ENCODE measurements at places on chromosomes 11 and 22.

GRCh38 chr11:13134886-13135285 lies 125.8 kb downstream of the RASSF10 start:
- no peak for DNase-seq

- DNase-seq: no peak
Measured at GRCh38 chr22:31229402-31230079, 17.4 kb downstream of the LIMK2 start.

- DNase-seq: no peak
Measured at GRCh38 chr11:64019106-64020037, 16.4 kb upstream of the FLRT1 start.

GRCh38 chr11:67640021-67640757 lies 626 bp upstream of the TBX10 start:
- no peak for DNase-seq

- peak; percentile 71 for DNase-seq
Measured at GRCh38 chr11:3824714-3825472, 15.9 kb downstream of the RHOG start.

DNA sequence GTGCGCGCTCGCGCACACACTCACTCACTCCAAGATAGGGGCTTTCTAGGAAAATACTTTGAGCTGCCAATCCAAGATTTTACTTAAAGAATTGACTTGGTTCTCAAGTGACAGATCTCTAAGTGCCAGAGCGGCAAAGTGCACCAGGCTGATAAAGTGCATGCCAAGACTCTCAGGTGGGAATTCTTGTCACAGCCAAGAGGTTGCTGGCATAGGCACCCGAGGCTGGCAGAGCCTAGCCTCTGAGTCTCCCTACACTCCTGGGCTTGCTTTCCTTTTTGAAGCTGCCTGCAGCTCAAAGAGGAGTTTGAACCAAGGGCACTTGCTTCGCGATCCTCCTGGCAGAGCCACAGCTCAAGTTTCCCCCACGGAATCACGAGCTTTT lies 2.5 kb upstream of the ADM start:
- DNase-seq: no peak

DNA sequence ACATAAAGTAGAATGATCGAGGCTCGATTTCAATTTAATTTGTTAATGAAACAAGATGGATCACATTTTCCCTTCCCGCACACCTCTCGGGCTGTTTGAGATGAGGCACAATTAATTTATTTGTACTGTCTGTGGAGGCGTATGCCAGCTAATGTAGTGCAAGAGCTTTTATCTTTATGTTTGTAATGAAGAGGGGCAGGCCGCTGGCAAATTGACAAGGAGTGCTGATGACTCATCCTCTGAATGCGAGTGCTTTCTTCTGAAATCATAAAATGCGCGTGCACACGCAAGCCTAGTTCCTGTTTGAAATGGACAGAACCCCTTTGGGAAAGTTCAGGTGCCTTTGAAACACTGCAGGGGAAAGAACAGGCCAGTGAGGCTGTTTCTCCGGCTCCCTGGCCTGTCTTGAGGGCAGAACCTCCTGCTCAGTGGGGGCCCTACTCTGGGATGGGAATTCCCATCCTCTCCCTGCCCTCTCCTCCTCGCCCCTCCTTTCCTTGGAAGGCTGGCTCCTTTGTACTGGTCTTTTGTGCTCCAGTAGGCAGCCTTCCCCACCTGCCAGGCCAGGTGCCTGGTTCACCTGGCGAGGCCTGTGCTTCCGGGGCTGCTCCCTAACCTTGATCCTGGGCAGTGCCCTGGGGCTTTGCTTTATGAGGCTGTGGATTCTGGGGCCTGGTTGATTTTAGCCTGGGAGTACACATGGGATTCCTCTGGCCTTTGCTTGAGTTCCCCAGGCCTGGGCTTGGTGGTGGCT lies 50.3 kb downstream of the TEAD1 start:
- DNase-seq: no peak

- DNase-seq: no peak
Measured at GRCh38 chr11:7579361-7579791, 65.6 kb downstream of the PPFIBP2 start.

DNA sequence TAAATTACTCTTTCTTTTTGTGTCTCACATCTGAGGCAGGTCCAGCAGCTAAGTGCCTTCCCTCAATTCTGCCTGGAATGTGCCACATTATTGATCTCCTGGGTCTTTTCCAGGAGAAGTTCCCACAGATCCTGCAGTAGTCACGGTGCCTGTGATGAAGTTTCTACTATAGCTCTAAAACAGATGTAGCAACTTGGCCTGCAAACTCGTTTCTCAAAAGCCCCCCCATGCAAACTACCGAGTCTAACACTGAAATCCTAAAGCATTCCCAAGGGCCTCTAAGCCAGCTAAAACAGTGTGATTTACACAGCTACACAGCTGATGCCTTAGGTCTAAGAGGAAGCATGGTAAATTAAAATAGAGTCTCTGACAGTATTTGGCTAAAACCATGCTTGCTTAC lies 54.3 kb downstream of the DDI1 start:
- no peak for DNase-seq

GRCh38 chr11:1838077-1838425 lies 730 bp upstream of the TNNI2 start:
- DNase-seq: no peak

DNA sequence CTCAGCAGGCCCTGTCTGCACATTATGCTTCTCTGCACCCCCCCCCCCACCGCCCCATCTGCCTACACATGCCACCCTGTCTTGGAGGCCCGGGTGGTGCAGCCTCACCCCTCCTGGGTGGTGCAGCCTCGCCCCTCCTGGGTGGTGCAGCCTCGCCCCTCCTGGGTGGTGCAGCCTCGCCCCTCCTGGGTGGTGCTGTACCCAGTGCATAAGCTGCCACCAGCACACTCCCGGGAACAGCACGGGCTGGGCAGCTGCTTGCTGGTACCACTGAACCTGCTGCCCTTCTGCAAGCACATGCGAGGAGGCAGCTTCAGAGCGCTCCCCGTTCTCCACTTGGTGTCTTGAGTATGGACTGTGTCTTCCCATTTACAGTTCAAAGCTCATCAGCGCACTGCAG lies 69.3 kb downstream of the NCAPD3 start:
- DNase-seq: no peak

DNA sequence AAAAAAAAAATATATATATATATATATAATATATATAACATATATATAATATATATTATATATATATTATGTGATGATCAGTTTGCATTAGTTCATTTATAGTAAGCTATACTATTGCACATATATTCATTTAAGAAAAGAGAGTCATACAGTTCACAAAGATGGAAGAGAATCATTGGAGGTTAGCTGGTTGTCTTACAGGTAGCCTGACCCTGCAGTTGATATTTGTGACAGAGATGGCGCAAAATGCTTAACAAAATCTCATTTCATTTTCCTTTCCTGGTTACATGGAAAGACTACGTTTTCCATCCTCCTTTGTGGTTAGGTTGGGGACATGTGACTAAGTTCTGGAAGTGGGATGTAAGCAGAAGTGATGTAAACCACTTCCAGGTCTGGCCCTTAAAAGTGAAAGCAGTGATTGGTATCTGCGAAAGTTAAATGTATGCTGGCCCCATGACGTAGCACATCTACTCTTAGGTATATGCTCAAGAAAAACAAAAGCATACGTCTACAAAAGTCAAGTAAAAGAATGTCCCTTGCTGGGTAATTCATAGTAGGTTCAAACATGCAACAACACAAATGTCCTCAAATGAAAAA lies 7.2 kb upstream of the TMEM135 start:
- DNase-seq: no peak

DNA sequence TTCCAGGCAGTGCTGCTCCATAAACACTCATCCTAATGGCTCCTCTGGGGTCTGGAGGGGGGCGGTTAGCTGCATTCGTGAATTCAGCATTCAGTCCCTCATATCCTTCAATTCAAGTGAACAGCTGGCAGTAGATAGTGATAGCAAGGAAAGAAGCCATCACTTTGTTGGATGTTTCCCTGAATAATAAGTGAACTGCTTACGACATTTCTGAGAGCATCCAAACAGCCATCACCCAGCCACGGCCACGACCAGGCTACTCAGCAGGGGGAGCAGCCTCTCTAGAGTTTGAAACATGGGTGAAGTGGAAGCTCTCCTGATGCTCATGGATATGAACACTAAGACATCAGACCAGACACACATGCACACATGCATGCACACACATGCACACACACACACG lies 163.6 kb downstream of the NTM start:
- DNase-seq: no peak

DNA sequence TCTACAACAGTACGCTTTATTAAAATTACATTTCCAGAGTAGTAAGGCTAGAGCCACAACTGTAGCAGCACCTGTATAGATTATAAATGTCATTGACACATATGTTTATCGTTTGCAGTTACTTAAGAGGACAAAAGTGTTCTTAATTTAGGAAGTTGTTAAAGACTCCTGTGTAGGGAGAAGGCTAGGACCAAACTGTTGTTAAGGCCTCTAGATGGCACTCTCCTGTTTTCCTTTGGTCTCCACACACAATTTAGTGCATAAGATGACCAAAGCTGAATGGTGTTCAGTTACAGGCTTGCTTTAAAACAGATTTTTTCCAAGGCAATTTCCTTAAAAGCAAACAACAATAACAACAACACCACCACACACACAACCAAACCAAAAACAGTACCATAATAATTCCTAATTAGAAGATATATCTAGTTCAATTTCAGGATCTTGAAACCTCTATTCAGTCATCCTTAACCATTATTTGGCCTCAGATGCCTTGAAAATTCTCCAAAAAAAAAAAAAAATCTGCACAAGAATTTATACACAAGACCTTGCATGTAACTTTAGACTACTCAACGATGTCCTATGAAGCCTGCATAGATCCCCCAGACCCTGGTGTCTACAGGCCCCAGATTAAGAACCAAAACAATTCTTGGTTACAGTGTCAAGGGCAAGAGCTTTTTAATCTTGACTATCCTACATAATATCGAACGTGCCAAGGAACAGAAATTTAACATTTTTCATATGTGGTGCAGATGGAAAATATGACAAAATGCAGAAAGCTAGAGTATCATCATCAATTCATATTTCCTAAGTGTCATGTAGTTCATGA lies 42.6 kb upstream of the APOA1 start:
- DNase-seq: peak; percentile 87

GRCh38 chr11:116062490-116063171 lies 558.4 kb upstream of the CADM1 start:
- DNase-seq: no peak

DNA sequence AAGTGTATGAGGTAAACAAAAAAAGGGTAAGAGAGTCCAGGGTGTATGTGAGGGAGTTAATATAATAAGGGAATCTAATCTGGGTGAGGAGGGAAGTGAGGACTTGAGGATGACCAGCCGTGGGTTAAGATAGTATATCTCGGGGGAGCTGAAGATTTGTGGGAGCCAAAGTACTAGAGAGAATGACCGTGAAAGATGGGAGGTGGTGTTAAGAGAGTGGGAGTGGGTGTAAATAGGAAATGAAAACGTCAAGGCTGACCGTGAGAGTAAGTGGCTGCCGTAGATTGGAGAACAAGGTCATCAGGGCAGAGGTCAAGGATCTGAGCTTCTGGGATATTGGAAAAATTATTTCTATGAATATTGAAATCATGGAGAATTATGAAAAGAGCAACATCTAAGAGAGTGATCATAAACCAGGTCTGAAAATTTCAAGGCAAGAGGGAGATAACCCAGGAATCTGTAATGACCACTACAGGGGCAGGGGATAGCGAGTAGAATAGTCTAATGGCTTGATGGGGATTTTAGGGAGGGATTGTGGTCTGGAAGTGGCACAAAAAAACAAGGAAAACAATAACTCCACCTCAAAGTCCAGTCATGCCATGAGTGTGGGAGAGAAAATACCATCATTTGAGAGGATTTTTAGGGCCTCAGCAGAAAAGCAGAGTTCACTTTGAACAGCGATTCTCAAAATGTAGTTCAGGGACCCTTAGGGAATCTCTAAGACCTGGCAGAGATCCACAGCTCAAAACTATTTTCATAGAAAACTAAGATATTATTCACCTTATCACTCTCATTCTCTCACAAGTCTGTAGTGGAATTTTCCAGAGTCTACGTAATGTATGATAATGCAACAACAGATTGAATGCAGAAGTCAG lies 72.0 kb downstream of the PRR5L start:
- no peak for DNase-seq

DNA sequence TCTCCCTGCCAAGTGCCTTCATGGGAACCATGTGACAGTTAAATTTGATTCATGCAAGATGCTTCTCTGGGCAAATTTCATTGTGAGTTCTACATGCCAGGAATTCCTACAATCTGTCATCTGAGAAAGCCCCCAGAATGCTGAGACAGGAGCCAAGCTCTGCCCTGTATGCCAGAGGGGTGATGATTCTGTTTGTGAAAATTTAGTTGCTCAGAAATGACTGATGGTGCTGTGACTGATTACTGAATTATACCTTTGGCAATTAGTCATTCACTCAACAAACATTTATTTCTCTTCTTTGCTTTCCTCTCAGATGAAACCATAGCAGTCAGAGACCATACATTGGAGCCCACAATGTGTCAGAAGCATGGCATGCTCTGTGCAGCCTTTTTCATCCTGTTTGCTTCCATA lies 69.0 kb upstream of the ZBED5 start:
- no peak for DNase-seq

- DNase-seq: no peak
Measured at GRCh38 chr11:45994371-45995341, 72.2 kb downstream of the LARGE2 start.

DNA sequence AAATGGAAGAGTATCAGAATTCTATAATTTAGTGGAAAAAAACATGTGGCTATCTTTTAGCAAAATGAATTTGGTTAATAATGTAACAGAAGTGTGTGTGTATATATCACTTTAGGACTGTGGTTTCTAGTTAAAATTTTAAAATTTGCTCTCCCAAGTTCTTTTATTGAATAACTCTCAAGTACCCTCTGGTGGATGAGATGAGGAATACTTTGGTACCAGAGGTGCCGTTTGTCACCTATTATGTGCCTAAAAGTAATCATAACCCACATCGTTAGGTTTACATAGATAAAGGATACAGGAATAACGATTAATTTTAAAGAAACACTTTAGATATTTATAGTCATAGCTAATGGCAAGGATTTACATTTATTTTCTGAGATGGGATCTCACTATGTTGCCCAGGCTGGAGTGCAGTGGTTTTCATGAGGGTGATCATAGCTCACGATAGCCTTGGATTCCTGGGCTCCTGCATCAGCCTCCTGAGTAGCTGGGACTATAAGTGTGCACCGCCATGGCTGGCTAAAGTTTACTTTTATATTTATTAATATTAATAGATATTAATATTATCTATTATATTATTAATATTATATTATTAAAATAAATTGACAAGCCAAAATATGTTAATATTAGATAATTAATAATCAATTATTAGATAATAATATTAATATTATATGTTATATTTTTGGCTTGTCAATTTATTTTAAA lies 66.7 kb upstream of the CAPRIN1 start:
- DNase-seq: peak; percentile 35
